ENCODE measurements at places on chromosomes 5 and 9. TPM values are rescaled to one million over a fixed set of nuclear protein-coding genes. Genes with fewer than 3 reads are reported as not detected.

The TMEM245 gene
- 89.7 TPM for total RNA-seq

The GALNT12 gene
- 8.7 TPM for total RNA-seq

The ZDHHC21 gene
- 10.1 TPM for total RNA-seq

The PCDHA9 gene
- total RNA-seq, result 0.07 TPM

The ADAMTSL2 gene
- 10.6 TPM for total RNA-seq

The LHX2 gene
- total RNA-seq, result not detected

The KIF27 gene
- total RNA-seq, result 3.3 TPM

The LRRTM2 gene
- 0.63 TPM for total RNA-seq

The SEC61B gene
- total RNA-seq, result 61.8 TPM

The CKMT2 gene
- 15.1 TPM for total RNA-seq

The RNF20 gene
- total RNA-seq, result 36.2 TPM

The CATSPER3 gene
- total RNA-seq, result 0.10 TPM

The FGD3 gene
- not detected for total RNA-seq

The LCN9 gene
- total RNA-seq, result not detected

The RAB3C gene
- total RNA-seq, result not detected

The PRUNE2 gene
- 135 TPM for total RNA-seq

The HRH2 gene
- 0.39 TPM for total RNA-seq

The GRIA1 gene
- total RNA-seq, result 2.4 TPM

The GFRA3 gene
- total RNA-seq, result 0.03 TPM

The PCDHGC4 gene
- total RNA-seq, result 4.2 TPM

The CCNJL gene
- 1.4 TPM for total RNA-seq

The CXCL14 gene
- 0.26 TPM for total RNA-seq

The DMRT3 gene
- not detected for total RNA-seq

The PCDHB8 gene
- 0.26 TPM for total RNA-seq

The DNAJB5 gene
- 10.2 TPM for total RNA-seq

The FAXDC2 gene
- 4.3 TPM for total RNA-seq

The PCDHAC2 gene
- total RNA-seq, result 1.3 TPM

The KIF20A gene
- total RNA-seq, result 21.6 TPM

The HTR4 gene
- total RNA-seq, result 0.07 TPM
